ENCODE measurements at places on chromosomes 11 and 22.

DNA sequence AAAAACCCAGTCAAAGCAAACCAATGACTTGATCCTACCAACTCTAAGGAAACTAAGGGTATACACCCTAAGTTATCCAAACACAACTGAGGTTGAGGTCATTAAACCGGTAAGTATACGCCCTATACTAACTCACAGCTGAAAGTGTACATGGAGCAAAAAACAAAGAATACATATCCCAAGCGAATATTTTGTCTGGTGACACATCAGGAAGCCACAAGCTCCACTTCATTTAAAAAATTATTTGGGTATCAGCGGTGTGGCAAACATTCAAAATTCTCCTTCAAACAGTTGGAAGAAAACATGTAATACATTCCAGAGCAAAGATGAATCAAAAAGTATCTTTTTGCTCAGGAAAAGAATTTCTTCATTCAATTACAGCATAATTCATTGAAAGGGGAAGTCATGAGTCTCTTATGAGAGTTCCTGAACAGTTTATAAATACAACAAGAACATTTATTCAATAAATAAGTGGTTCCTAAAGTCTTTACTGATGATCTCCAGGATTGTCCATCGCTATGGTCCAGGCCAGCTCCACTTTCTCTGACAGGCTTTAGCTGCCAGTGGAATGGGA lies 4.5 kb upstream of the JAML start:
- peak; percentile 1 for DNase-seq

GRCh38 chr11:44732564-44732963 lies 5.8 kb downstream of the TSPAN18 start:
- DNase-seq = no peak

DNA sequence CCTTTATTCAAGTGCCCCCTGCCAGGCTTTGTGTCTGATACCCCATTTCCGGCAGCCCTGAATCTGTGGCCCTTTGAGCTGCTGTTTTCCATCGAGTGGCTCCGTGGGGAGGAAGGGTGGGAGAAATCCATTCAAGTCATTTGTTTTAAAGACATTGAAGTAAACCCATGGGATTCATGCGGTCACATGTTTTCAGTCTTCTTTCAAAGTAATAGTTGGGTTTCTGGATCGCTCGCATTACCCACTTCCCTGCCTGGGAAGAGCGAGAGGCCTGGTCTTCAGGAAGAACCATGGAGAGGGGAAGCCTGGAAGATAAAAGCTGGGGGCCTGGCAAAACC lies 14.4 kb downstream of the DAGLA start:
- no peak for DNase-seq

GRCh38 chr11:102229510-102230123 lies 87.7 kb upstream of the BIRC3 start:
- DNase-seq = no peak

DNA sequence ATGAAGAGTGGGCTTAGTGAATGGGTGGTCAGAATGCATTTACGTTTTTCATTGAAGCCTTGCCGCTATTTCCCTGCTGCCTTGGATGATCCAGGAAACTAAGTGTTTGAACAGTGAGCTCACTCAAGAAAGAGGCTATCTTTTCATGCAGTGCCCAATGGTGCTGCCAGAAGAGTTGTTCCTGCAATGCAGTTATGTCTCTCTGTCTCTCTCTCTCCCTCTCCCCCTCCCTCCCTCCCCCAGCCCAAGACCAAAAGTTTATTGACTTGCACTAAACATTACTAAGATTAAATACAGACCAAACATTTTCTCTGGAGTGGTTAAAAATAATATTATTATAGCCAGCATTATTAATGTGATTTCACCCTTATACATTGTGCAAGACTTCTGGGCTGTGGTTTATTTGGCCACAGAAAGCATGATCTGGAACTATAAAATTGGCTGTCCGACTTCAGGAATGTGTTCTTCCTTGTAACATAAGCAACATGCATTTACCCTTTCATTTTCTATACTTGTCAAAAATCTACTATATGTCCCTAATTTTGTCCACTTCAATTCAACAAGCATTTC lies 6.6 kb upstream of the FUT4 start:
- no peak for DNase-seq

GRCh38 chr22:23722724-23723123 lies 28.2 kb downstream of the ZNF70 start:
- no peak for DNase-seq

- DNase-seq = peak; percentile 27
Observed at GRCh38 chr22:19619144-19620009, 94.9 kb upstream of the SEPTIN5 start.

DNA sequence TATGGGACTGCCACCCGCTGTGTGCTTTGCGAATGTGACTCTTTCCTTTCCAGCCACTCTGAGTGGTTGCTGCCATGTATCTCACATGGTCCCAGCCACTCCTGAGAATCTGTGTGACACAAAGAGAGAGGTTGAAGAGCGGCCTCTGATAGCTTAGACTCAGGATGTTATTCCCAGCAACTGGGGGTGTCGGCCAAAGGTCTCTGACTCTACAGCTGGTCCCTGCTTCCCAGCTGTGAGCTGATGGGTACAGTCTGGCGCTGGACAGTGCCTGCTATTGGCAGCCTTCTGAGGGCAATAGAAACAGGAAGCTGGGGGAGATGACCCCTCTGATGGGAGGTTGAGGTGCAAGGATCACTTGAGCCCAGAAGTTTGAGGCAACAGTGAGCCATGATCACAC lies 105.1 kb downstream of the RRAS2 start:
- no peak for DNase-seq

DNA sequence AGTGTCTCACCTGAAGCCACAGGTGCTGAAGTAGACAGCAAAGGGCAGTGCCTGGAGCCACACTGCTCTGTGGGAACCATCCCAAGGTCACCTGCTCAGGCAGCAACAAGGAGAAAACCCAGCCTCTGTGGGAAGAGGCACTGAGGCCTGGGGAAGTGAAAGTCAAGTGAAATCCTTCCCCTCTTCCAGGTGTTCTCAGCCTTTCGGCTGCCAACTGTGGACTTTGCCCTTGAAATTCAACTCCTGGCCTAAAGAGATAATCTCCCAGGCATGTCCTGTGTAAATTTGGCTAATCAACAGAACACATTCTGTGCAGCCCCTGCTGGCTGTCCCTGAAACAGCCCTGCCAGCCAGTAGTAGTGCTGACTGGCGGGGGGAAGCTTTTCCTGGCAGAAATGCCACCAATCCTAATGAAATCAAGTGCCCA lies 112.1 kb downstream of the RPL27A start:
- DNase-seq = no peak

- no peak for DNase-seq
Observed at GRCh38 chr11:106442032-106442431, 364.6 kb downstream of the AASDHPPT start.

GRCh38 chr11:83317757-83318690 lies 31.9 kb upstream of the CCDC90B start:
- no peak for DNase-seq

DNA sequence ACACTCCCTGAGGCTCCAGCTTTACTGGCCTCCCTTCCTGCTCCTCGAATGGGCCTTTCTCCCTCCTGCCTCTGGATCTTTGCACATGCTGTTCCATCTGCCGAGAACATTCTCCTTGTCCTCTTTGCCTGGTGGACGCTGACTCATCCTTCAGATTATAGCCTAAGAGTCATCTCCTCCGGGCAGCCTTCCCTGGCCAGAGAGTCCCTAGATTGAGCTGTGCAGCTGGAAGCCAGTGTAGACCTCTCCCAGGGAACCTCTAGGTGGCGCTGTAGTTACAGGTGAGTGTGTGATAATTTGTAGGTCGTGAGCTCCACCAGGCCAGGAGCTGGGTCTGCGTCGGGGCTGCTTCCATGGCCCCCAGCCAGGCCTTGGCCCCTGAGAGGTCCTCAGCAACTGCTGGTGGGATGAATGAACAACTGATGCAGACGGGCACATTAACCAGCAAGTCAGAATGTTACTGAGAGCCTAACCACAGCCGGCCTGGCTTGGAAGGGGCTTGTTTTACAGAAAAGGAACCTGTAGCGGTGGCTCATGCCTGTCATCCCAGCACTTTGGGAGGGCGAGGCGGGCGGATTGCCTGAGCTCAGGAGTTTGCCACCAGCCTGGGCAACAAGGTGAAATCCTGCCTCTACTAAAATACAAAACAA lies 8.7 kb downstream of the PNPLA5 start:
- DNase-seq = peak; percentile 74

DNA sequence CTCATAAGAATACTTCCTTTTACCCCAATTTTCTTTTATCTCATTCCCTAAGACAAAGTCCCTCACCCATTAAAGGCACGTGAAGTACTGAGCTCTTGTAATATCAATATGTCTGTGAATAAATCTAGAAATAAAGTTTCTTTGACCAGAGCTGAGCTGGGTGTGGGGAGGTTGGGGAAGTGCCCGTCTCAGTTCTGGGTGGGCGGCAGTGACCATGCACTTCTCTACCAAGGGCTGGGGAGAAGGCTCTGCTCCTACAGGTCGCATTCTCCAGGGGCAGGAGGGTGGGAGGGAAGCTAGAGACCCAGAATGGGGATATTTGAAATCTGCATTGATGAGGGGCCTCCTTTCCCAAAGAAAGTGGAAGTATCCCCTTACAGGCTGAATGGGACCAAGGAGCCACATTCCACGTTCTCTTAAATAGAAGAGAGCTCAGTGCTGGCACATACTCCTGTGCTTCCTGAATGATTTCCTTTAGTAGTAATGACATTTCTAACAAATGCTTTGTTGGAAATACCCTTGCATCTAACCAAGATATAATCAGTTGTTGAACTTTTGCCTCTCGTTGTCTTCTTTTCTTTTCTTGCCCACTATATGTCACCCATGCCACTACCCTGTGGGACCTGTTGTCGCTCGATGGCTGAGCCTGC lies 16.1 kb downstream of the RBX1 start:
- DNase-seq = no peak

GRCh38 chr11:86091566-86091965 lies 22.7 kb upstream of the PICALM start:
- DNase-seq = no peak

GRCh38 chr11:3669742-3670183 lies 1.4 kb downstream of the CHRNA10 start:
- DNase-seq = no peak

DNA sequence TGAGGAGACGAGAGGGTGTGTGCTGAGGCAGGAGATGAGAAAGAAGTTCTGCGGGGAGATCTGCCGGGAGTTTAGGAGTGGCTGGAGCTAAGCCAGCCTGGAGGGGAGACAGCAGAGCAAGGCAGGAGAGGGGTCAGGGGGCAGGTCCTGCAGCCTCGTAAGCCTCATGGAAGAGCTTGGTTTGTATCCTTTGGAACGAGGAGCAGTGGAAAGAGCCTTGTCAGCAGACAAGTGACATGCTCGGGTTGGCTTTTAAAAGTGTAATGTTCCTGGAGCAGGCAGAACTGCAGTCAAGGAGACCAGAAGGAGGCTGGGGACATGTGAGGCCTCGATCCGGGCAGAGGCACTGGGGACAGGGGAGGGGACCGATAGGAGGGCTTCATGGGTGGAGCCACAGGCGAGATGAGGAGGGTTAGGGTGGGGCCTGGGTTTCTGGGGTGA lies 21.4 kb upstream of the TUB start:
- DNase-seq = no peak

- no peak for DNase-seq
Observed at GRCh38 chr11:5550440-5551095, 2.2 kb upstream of the OR52H1 start.

GRCh38 chr22:48921411-48921903 lies 906.2 kb downstream of the BRD1 start:
- DNase-seq = no peak

GRCh38 chr22:42688241-42689211 lies 32.1 kb downstream of the A4GALT start:
- DNase-seq = no peak

- no peak for DNase-seq
Observed at GRCh38 chr11:37199082-37199481, 601.0 kb upstream of the RAG2 start.

GRCh38 chr11:77999446-78000030 lies 5.1 kb upstream of the INTS4 start:
- DNase-seq = no peak

DNA sequence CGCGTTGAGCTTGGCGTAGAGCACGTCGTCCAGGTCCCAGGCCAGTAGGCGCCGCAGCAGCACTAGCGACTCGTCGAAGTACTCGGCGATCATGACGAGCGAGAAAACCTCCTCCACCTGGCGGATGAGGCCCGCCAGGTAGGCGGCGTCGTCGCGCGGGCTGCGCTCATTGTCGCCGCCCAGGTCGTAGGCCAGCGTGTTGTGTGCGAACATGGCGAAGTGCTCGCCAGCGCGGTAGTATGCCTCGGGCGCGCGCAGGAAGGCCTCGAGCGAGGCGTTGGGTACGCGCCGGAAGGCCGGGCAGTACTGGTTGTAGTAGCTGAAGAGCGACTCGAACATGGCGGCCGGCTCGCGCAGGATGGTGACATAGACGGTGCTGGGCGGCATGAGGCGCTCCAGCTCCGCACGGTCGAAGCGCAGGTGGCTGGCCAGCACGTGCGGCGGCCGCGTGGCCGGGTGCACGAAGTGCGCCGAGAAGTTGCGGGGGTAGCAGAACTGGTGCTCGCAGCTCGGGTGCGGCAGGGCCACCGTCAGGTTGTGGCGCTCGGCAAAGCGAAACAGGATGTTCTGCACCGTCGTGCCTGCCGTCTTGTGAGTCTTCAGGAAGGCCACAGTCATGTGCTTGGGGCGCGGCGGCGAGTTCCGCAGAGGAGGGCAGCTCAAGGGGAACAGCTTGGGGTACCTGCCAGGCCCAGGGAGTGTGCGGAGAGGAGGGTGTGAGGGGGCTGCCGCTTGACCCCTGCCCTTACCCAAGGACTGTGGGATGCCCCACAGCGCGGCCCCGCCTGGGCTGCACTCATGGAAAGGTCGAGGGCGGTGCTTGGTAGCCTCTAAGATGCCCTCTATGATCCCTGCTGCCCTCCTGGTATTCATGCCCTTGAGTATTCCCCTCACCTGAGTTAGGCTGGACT lies 5.7 kb downstream of the GAL3ST3 start:
- no peak for DNase-seq

DNA sequence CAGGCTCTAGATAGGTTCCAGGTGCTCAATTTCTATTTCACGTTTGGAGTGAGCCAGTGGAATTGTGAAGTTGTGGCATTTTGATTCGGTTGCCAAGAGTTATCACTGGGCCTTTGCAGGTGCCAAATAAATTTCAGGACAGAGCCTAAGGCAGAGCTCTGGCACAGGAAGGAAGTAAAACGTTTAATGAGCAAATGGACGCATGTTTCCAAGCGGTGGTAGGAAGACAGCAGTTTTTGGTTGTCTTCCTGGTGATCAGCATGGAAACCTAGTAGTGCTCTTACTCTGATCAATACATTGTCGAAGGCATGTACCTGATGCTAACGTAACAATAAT lies 452 bp downstream of the BIRC3 start:
- no peak for DNase-seq

- no peak for DNase-seq
Observed at GRCh38 chr22:16781074-16781763, 44.0 kb downstream of the XKR3 start.

GRCh38 chr11:19092850-19093249 lies 24.1 kb upstream of the ZDHHC13 start:
- DNase-seq = no peak

Data from activated naive CD4-positive, alpha-beta T cell treated with anti-CD3 and anti-CD28 coated beads for 36 hours (primary cell).